Urinary bladder (tissue), 4 donors: ENCODE measurements at places on chromosomes 4 and X.

DNA sequence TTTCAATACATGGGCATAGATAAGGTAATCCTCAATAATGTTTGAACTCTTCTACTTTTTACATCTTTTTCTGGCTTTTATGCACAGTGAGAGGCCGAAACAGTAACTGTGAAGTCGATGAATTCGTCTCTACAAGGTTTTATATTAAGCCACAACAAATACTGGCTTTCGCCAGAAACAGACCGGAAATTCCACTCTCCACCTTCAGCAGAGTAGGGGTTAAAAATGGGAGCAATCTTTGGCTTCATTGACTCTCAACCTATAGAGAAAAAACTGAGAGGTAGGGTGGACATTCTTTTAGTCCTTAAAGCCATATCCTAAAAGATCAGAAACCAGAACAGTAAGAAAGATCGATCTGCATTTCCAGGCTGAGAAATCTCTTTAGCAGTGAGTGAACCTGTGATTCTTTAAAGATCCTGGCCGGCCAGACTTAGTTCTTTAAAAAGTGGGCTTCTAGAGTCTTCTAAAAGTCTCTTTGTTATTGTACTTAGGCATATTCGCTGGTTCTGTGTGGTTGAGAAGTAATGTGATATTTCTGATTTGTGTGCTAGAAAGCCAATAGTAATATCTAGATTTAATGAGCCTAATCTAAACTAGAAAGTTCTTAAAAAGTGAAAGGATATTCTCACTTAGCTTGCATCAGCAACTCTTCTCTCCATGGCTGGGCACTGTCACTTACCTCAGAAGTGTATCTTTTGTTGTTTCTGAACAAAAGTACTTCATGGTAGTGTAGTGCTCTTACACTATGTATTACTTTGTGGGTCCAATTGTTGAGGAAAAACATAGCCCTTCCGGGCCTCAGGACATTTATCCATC lies 2.0 kb downstream of the HSPA4L start:
- no peak for DNase-seq

DNA sequence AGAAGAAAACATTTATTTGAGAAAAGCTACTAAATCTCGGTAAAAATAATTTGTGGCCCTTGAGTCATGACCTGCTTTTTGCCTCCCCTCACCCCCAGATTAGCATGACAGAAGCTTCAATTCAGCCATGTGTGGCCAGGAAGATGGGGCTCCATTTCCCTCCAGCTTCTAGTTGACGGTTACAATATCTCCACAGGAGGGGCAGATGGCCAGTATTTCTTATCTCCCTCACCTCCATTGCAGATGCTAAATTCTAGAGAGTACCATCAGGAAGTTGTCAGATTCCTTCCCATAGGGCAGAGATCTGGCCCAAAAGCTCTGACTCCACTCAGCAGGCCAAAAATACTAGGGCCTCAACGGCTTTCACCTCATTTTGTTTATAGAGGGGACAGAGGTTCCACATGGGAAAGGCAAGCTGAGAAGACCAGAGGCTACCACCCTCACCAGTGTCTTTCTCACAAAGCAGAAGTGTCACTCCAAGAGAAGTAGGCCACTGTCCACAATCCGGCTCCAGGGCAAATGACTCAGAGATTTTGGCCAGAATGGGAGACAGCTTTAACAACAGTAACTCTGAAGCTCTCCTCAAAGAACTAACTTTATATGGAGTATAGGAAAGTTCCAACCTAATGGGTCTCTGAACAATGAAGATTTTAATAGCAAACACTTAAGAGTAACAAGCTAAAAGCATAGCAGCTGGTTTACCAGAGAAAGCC lies 108.3 kb downstream of the TBC1D19 start:
- no peak for DNase-seq

- no peak for DNase-seq
Measured at GRCh38 chr4:57974821-57975220, 864.6 kb upstream of the IGFBP7 start.

- DNase-seq: no peak
Measured at GRCh38 chr4:81827577-81828202, 356.0 kb upstream of the RASGEF1B start.

DNA sequence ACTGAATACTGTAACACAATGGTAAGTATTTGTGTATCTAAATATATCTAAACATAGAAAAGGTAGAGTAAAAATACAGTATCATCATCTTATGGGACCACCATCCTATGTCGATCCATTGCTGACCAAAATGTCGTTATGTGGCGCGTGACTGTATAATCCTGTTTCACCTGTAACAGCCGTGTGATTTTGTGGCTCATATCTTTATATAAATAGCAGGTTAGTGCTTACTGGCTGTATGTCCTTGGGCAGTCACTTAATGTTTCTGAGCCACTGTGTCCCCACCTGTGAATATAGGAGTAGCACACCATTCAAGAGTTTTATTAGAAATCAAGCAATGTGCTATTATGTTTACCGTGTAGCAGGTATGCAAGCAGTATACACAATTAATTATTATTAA lies 226.2 kb upstream of the FAT1 start:
- DNase-seq: no peak

GRCh38 chr4:8328866-8329559 lies 59.5 kb downstream of the HTRA3 start:
- no peak for DNase-seq

DNA sequence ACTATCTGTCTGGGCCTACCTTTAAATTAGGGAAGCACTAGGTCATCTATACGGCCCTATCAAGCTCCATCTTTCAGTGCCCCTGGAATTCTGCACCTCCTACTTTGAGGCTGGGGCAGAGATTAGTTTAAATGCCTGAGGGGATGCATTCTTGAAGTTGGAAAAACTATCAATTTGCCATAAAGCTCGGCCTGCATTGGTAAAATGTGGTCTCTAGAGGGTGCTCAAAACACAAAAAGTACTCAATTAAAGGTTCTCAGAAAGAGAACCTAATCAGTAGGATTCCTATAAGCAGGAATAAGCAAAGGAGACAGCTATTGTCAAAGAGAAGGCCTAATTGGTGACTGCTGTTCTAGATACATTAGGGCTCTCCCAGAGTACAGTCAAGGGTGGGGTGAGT lies 111.7 kb downstream of the AMER1 start:
- DNase-seq: no peak

- no peak for DNase-seq
Measured at GRCh38 chr4:98505992-98506391, 152.4 kb downstream of the TSPAN5 start.

- no peak for DNase-seq
Measured at GRCh38 chr4:118277243-118277642, 75.6 kb downstream of the PRSS12 start.

GRCh38 chrX:137031517-137032340 lies 2.1 kb downstream of the GPR101 start:
- DNase-seq: no peak

DNA sequence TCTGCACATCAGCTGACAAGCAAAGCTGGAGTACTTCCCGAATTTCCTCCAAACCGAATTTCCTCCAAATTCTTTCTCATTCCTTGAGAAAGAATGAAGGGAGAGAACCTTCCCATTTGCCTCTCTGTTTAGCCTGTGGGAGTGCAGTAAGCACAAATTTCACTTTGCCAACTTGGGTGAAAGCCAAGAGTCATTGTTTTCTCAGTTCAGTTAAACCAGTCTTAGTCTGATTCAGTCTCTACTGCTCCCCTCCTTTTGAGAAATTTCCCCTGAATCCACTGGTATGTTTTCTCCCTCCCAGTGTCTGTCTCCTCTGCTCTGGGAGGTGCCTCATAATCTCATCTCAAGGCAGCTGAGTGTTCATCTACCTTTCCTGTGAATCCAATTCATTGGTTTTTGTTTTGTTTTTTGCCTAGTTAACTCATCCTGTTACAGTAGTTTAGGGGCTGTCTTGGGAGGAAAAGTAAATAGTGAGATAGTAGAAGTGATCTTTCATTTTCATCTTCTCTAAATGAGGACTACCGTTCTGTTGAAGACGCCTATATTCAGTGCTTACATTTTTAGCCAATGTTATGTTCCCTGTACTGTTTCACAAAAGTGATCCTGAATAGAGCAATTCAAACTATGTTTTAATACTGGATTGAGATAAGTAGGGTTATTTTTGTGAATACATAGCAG lies 49.0 kb downstream of the SYTL5 start:
- DNase-seq: no peak

GRCh38 chrX:124239911-124240310 lies 92.5 kb upstream of the TEX13D start:
- no peak for DNase-seq

GRCh38 chrX:88613338-88613737 lies 133.7 kb upstream of the CPXCR1 start:
- peak; percentile 4 for DNase-seq

GRCh38 chrX:71107762-71108360 lies 1.3 kb upstream of the CXorf65 start:
- DNase-seq: no peak

DNA sequence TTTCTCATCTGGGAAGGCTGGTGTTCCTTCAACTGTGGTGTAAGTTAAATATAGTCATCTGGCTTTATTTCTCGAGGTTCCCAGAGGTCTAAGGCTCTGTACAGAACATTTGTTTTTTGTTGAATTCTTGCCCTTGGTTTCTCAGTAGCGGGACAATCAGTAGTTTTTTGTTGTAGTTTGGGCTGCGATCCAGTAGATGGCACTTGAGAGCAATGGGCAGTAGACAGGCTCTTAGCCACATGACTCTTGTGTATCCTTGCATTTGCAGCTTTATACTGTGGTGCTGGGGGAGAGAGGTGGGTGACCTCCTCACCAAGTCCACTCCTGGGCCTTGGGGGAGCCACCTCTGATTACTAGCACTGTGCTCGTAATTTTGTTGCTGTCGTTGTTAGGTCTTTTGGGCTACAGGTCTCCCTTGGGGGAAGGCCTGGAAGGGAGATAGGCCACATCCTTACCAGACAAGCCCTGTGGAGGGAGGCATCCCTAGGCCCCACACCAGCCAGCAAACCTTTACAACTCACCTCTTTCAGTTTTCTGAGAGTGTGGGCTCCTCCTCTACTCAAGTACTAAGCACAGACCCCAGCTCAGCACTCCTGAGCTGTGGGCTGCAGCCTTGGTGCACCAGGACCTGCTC lies 8.1 kb downstream of the ETDB start:
- DNase-seq: no peak

- DNase-seq: no peak
Measured at GRCh38 chr4:163895378-163896005, 401.0 kb downstream of the TMA16 start.

DNA sequence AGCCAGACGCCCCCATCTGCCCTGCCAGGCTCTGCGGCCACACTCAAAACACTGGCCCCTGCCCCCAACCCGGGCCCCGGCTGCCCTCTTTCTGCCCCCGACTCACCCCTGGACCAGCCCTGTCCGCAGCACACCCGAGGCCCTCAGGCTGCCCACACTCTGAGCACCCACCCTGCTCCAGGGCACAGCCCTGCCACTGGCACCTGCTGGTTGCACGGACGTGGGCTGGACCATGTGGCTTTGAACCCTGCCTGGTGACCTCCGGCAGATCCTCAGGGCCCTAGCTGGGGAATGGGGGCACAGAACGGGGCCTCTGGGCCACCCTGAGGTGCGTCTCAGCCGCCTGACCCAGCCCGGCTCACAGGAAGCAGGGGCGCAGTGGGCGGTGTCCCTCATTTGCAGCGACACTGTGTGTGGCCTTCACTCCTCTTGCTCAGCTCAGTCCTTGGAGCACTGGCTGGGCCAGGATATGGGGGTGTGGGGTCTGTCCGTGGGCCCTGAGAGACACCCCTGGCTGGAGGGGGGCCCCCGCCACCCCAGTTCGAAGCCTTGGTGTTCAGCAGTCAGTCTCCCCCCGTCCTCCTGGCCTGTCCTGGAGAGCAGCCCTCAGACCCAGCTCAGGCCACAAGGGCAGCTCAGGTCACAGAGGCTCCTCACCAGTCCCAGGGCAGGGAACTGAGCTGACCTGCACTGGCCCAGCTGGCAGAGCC lies 73.2 kb downstream of the FAM53A start:
- no peak for DNase-seq

GRCh38 chr4:180640193-180640592 lies 1603.0 kb upstream of the TENM3 start:
- DNase-seq: no peak

GRCh38 chr4:7867191-7867590 lies 72.5 kb downstream of the AFAP1 start:
- no peak for DNase-seq
